GM23248 (cell line): ENCODE measurements at places on chromosomes 2 and 18. TPM values are rescaled to one million over a fixed set of nuclear protein-coding genes. Genes with fewer than 3 reads are reported as not detected.

Gene ATP8B1
- 43.4 and 43.9 TPM in 2 replicates for total RNA-seq

Gene CD226
- total RNA-seq: 1.3 and 2.1 TPM in 2 replicates

Gene FAM237A
- not detected in 2 replicates for total RNA-seq

Gene SP100
- 73.5 and 75.8 TPM in 2 replicates for total RNA-seq

Gene LIPG
- 0.25 and 0.43 TPM in 2 replicates for total RNA-seq

Gene ECEL1
- 0.54 TPM in 1 of 2 replicates, not detected in the other for total RNA-seq

Gene TMEM163
- not detected in 2 replicates for total RNA-seq

Gene TOGARAM2
- not detected in 2 replicates for total RNA-seq

Gene DCDC2C
- not detected in 2 replicates for total RNA-seq

Gene KIAA2012
- total RNA-seq: not detected in 2 replicates

Gene AKAIN1
- not detected in 2 replicates for total RNA-seq

Gene CFLAR
- 47.2 and 64.7 TPM in 2 replicates for total RNA-seq

DNA sequence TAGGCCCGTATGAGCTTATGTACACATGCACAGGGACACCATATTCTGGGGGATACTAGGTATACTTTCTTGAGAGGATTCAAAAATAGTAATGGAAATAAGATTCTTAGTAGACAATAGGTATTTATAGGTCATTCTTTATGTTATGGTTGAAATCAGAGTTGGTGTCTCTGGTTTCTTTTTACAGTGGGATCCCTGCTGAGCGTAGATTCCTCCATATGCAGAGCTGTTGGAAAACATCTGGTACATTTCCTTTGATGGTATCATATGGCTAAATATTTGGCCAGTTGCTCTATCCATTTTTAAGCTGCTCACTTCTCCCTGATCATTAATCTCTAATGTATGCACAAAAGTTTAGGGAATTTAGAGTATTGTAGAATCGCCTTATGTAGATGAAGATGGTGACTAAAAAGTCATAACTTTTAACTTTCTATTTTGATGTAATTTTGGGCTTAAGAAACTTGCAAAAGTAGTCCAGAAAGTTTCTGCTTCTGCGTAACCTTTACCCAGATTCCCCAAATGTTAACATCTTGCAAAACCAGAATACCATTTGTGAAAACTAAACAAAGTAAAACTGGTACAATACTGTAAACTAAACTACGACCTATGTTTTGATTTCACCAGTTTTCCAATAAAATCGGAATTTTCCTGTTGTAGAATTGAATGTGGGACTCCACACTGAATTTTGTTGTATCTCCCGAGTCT, 5.4 kb downstream of the ARHGAP28 start:
- H3K36me3 ChIP-seq: no peaks in the 10 kb centered on the region
- DNase-seq: no peak
- H3K27me3 ChIP-seq: peaks cover 56% of the 10 kb centered on the region
- H3K4me3 ChIP-seq: no peak overlapping the region
- peaks cover 10% of the 10 kb centered on the region for H3K4me1 ChIP-seq
- H3K27ac ChIP-seq: no peak overlapping the region

DNA sequence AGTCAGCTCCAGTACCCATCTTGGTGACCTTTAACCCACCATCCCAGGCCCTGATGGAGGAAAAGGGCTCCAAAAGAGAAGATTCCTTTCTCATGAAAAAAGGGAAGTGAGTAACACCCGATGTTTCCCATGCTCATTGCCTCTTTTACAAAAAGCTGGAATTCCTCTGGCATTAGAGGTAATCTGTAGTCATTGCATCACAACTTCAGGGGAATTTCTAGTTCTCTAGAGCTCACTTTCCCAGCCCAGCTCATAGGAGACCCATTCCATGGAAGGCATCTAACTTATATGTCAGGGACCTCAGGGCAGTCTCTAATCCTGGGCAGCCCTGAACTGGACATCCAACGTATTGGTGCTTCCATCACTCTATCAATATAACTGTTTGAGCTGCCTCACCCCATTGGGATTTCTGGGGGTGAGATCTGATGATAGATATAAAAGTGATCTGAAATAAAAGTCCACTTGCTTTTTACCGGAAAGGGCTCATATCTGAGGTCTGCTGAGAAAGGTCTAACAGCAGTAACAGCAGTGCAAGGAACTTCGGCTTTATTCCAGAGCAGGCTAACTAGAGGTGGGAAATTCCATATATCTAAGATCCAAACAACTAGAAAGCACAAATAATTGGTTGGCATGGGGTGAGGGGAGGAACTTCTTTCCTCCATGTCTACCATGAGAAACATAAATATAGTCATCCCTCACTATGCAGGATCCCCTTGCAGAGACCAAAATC, 106.1 kb downstream of the ETAA1 start:
- no peak overlapping the region for H3K4me3 ChIP-seq
- no peaks in the 10 kb centered on the region for H3K27me3 ChIP-seq
- H3K36me3 ChIP-seq: no peaks in the 10 kb centered on the region
- peaks cover 14% of the 10 kb centered on the region for H3K4me1 ChIP-seq

DNA sequence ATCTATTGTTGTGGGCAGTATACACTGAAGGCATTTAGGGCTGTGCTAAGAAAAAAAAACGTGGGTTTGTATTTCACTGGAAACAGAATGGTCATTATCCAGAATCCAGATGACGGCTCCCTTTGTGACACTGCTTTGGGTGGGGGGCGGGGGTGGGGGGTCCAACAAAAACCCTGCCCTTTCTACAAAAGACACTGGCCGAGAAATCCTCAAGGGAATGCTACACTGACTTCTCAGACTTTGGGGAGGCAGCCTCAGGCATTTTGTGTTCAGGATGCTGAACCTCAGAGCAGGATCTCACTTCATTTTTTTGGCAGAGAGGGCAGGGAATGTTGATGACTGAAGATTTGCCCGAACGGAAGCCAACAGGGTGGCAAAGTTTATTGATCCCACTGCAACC, 417.1 kb downstream of the HRH4 start:
- no peak for DNase-seq
- 0 out of 2 replicates have a peak, but pooled peaks cover 11% of the 10 kb centered on the region for H3K27me3 ChIP-seq
- no peaks in the 10 kb centered on the region for H3K36me3 ChIP-seq
- H3K4me1 ChIP-seq: peaks cover 17% of the 10 kb centered on the region

- H3K27me3 ChIP-seq: peaks cover 38% of the 10 kb centered on the region
- H3K27ac ChIP-seq: no peak overlapping the region
- DNase-seq: no peak
- H3K4me1 ChIP-seq: no peaks in the 10 kb centered on the region
- no peaks in the 10 kb centered on the region for H3K36me3 ChIP-seq
These were observed 12.1 kb downstream of the NEURL3 start for GRCh38 chr2:96493072-96493471.

- H3K4me1 ChIP-seq: peaks cover 4% of the 10 kb centered on the region; the same call in 1 of the 2 replicates
- no peaks in the 10 kb centered on the region for H3K27me3 ChIP-seq
- no peak overlapping the region for H3K4me3 ChIP-seq
- DNase-seq: no peak
These were observed 27.3 kb downstream of the MOB4 start for GRCh38 chr2:197543206-197543605.

GRCh38 chr2:28578774-28579173, 82.9 kb downstream of the PLB1 start:
- H3K36me3 ChIP-seq: no peaks in the 10 kb centered on the region
- no peak overlapping the region for H3K4me3 ChIP-seq
- H3K27ac ChIP-seq: no peak overlapping the region
- DNase-seq: no peak

- peak; percentile 11 for DNase-seq
- no peaks in the 10 kb centered on the region for H3K36me3 ChIP-seq
- H3K27me3 ChIP-seq: no peaks in the 10 kb centered on the region
- no peak overlapping the region for H3K27ac ChIP-seq
These were observed 201.0 kb downstream of the NDUFA10 start for GRCh38 chr2:239824046-239824694.

DNA sequence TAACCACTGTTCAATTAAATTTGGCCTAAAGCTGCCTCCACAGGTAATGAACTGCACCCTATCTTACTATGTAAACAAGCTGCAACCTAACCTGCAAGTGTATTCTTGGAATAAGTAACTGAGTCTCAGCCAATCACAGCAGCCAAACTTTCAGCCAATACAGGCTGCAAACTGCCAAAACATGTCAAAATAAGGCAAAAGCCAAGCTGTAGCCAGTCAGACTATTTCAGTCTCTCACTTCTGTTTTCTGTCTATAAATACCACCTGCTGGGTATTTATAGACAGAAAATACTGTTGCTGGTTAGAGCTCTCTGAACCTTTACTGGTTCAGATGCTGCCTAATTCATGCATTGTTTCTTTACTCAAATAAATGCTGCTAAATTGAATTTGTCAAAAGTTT, 14.3 kb downstream of the C2orf76 start:
- no peak for DNase-seq
- no peak overlapping the region for H3K4me3 ChIP-seq
- H3K27me3 ChIP-seq: no peaks in the 10 kb centered on the region
- H3K27ac ChIP-seq: no peak overlapping the region

DNA sequence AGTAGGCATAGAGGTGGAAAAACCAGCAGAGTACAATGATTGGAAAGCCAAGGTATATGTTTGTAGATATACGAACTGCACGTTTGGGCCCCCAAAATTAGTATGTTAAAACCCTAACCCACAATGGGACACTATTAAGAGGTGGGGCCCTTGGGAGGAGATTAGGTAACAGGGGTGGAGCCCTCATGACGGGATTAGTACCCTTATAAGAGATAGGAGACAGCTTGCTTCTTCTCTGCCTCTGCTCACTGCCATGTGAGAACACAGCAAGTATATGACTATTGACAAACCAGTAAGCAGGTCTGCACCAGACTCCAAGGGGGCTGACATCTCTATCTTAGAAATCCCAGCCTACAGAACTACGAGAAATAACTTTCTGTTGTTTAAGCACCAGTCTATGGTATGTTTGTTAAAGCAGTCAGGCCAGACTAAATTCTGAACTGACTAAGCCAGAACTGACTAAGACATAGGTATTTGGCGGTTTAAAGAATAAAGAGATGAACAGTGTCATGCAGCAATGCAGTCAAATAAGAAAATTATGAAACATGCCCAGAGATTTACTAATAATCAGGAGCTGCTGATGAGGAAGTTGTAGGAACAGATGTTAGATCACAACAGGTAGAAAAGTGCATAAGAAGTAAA, 182.9 kb downstream of the DYM start:
- no peaks in the 10 kb centered on the region for H3K27me3 ChIP-seq
- H3K4me1 ChIP-seq: peaks cover 36% of the 10 kb centered on the region

GRCh38 chr2:69694894-69695849, 46.8 kb upstream of the ANXA4 start:
- H3K27ac ChIP-seq: peak overlapping the region; percentile 59
- DNase-seq: peak; percentile 74
- no peaks in the 10 kb centered on the region for H3K27me3 ChIP-seq
- no peak overlapping the region for H3K4me3 ChIP-seq
- H3K36me3 ChIP-seq: no peaks in the 10 kb centered on the region

DNA sequence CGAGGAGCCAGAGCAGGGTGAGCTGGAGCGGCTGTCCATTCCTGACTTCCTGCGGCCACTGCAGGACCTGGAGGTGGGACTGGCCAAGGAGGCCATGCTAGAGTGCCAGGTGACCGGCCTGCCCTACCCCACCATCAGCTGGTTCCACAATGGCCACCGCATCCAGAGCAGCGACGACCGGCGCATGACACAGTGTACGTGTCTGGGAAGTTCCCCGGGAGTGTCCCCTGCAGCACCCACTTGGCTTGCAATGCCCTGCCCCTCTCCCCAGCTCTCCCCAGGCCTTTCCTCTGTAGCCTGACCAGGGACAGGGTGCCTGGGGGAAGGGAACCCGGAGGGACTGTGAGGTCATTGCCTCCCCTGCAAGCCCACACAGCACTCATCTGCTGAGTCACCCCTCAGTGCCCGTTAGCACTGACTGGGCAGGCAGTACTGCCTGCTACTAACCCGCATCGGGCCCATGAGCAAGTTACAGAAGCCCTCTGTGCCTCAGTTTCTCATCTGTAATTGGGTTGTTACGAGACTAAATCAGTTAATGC, 29.4 kb upstream of the GMPPA start:
- peaks cover 8% of the 10 kb centered on the region for H3K4me1 ChIP-seq
- no peak overlapping the region for H3K4me3 ChIP-seq
- no peaks in the 10 kb centered on the region for H3K27me3 ChIP-seq

GRCh38 chr2:224561234-224562005, 23.7 kb downstream of the CUL3 start:
- no peaks in the 10 kb centered on the region for H3K27me3 ChIP-seq
- H3K36me3 ChIP-seq: peaks cover 1% of the 10 kb centered on the region; the same call in 1 of the 2 replicates
- peaks cover 43% of the 10 kb centered on the region for H3K4me1 ChIP-seq
- H3K27ac ChIP-seq: peak overlapping the region; percentile 19
- peak; percentile 36 for DNase-seq

DNA sequence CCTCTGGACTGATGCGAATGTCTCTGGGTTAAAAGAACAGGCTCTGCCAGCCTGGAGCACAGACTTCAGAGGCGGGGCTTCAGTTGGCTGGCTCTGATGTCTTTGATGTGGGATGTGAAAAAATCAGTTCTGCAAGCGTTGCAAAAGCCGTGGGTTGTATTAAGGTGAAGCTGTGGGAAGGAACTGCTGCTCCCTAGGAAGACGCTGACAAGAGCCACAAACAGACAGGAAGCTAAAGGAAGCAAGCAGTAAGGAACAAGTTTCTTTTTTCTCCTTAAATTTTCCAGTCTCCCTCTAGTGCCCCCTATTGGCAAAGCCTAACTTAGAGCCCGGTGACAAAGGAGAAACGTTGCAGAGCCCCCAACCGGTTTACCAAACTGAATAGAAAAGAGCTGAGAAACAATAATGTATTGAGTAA, 239.0 kb downstream of the CCDC178 start:
- H3K4me3 ChIP-seq: no peak overlapping the region
- peak; percentile 30 for DNase-seq
- H3K27me3 ChIP-seq: no peaks in the 10 kb centered on the region
- H3K4me1 ChIP-seq: no peaks in the 10 kb centered on the region
- H3K27ac ChIP-seq: no peak overlapping the region
- H3K36me3 ChIP-seq: no peaks in the 10 kb centered on the region

DNA sequence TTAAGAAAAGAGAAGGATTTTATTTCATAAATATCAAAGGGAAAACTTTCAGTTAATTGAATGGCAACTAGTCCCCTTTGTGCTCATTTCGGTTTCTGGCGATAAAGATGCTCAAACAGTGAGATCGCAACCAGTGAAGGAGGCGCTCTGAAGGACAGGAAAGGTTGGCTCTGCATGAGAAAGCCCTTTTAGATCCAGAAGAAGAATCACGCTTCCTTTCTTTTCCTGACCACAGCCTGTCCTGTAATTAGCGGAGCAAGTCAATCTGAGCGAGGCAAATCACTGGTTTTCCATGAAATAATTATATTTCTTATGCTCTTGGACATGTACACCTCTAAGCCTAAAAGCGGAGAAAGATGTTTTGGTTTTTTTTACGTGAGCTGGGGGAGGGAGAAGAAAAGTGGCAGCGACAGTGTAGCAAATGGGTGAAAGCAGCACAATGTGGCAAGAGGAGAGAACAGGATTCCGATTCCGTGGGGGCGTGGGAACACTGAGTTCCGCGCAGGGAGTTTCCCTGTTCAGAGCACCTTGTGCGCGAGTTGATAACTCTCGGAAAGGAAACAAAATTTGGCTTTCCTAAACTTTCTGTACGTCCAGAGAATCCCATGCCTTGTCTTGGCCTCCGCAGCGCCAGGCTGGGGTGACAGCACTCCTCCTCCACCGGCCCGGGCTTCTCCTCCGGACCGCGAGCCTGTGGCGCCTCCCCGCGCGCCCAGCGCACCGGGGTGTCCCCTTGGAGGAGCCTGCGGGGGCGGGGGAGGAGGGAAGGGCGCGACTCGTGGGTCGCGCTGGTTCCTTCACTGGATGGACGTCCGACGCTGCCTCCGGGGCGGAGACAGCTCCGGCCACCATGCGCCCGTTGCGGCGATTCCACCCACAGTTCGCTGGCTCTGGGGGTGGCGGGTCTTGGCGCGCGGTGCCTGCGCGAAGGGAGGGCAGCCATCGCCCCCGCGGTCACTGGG, 620 bp upstream of the SLC9A2 start:
- H3K4me3 ChIP-seq: peak overlapping the region; percentile 69
- H3K4me1 ChIP-seq: no peaks in the 10 kb centered on the region; the same call in 1 of the 2 replicates
- H3K27me3 ChIP-seq: peaks cover 79% of the 10 kb centered on the region
- no peaks in the 10 kb centered on the region for H3K36me3 ChIP-seq
- H3K27ac ChIP-seq: no peak overlapping the region
- DNase-seq: peak; percentile 36

GRCh38 chr2:42492691-42493467, 903 bp downstream of the KCNG3 start:
- H3K4me1 ChIP-seq: peaks cover 5% of the 10 kb centered on the region; the same call in 1 of the 2 replicates
- H3K36me3 ChIP-seq: no peaks in the 10 kb centered on the region
- H3K4me3 ChIP-seq: no peak overlapping the region
